ENCODE measurements at places on chromosomes 1 and 21. TPM values are rescaled to one million over a fixed set of nuclear protein-coding genes. Genes with fewer than 3 reads are reported as not detected.

- DNase-seq: no peak
Observed at GRCh38 chr1:43521756-43522155, 8.9 kb upstream of the PTPRF start.

GRCh38 chr1:109158433-109158832, 44.5 kb downstream of the ELAPOR1 start:
- DNase-seq: no peak

- no peak for DNase-seq
Observed at GRCh38 chr1:243363832-243364231, 108.0 kb downstream of the SDCCAG8 start.

SPRR1A gene
- total RNA-seq: not detected

SH2D2A gene
- total RNA-seq: 2.8 TPM

Measured in left cardiac atrium (tissue), 4 donors.